Adrenal gland (tissue), 19 donors: ENCODE measurements at places on chromosomes 2 and 18. TPM values are rescaled to one million over a fixed set of nuclear protein-coding genes. Genes with fewer than 3 reads are reported as not detected.

DNA sequence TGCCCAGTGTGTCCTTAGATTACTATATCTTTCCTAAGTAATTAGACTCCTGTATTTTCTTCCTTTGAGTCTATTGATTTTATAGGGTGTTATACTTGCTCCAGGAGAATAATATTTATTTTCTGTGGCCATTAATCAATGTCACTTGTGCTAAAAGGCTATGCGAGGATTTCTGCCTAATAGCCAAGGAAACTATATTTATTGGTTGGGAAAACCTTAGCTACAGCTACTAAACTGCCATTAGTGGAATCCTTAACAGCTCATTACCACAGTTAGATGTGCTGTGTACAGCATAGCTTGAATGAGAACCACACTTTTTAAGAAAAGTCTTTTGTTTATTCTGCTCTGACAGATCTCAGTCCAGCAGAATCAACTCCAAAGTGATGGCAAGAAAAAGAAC, 537.3 kb downstream of the ERBB4 start:
- no peak overlapping the region for H3K27ac ChIP-seq
- DNase-seq, result no peak
- H3K4me3 ChIP-seq, result no peak overlapping the region

- H3K4me3 ChIP-seq, result no peak overlapping the region
- no peaks in the 10 kb centered on the region for H3K27me3 ChIP-seq
- no peak overlapping the region for H3K27ac ChIP-seq
- no peaks in the 10 kb centered on the region for H3K4me1 ChIP-seq
- no peak for DNase-seq
These were observed 9.6 kb upstream of the EXOC6B start for GRCh38 chr2:72835403-72835802.

- H3K27ac ChIP-seq, result no peak overlapping the region
- H3K4me1 ChIP-seq, result no peaks in the 10 kb centered on the region
- H3K4me3 ChIP-seq, result no peak overlapping the region
- no peak for DNase-seq
- H3K36me3 ChIP-seq, result no peaks in the 10 kb centered on the region
These were observed 83.5 kb downstream of the IRS1 start for GRCh38 chr2:226716126-226716525.

DNA sequence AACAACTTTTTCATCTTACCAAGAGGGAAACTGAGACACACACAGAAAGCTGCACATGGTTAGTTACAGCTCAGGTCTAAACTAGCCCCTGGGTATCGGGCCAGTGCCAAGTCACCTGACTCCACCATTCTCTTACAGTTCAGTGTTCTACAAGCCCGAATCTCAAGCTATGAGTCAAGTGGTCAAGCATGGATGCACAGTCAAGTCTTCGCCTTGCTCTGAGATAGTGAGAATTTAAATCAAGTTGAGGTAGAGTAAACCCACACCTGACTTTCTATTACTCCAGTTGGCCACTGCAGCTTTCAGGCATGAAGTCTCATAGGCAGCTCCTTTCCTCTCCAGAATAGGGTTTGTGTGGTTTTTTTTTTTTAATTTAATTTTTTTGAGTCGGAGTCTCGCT, 34.5 kb upstream of the ARL5A start:
- H3K27me3 ChIP-seq, result no peaks in the 10 kb centered on the region
- H3K4me1 ChIP-seq, result no peaks in the 10 kb centered on the region
- no peak overlapping the region for H3K27ac ChIP-seq
- H3K36me3 ChIP-seq, result no peaks in the 10 kb centered on the region
- DNase-seq, result no peak

GRCh38 chr2:160247296-160248035, 47.4 kb upstream of the ITGB6 start:
- no peaks in the 10 kb centered on the region for H3K36me3 ChIP-seq
- H3K27me3 ChIP-seq, result no peaks in the 10 kb centered on the region
- H3K4me3 ChIP-seq, result no peak overlapping the region
- no peak overlapping the region for H3K27ac ChIP-seq

DNA sequence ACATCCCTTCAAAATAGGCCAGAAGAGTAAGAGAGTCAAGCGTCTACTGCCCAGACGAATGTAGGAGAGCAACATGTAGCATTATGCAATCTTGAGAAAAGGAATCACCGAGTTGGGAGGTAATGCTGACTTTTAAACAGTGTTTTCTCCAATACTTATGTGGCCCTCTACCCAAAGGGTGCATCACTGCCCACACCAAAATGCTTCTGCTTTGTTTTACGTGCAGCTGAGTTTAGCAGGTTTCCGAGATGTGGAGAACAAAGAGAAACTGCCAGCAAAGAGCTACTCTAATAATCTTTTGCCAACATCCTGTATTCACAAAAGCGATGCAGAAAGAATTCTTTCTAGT, 63.4 kb upstream of the ZEB2 start:
- no peaks in the 10 kb centered on the region for H3K4me1 ChIP-seq
- no peaks in the 10 kb centered on the region for H3K27me3 ChIP-seq
- H3K27ac ChIP-seq, result no peak overlapping the region
- no peaks in the 10 kb centered on the region for H3K36me3 ChIP-seq

DNA sequence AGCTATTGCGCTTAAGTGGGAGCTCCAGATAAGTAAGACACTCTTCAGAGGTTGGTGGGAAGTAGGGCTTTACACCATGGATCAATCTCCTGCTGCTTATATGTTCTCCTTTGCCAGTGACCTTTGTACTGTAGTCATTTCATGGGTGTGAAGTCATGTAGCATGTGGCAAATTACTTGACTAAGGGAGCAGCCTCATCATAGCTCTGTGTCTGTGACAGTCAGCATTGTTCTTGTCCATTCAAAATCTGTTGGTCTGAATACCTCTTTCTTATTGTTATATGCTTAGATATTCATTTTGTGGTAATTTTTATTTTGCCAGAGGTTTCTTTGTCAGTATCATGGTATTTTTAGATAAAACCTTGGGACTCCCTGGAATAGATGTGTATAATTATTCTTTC, 18.2 kb downstream of the SLC4A1AP start:
- H3K4me1 ChIP-seq, result peaks cover 20% of the 10 kb centered on the region
- H3K27ac ChIP-seq, result peak overlapping the region; percentile 87
- H3K36me3 ChIP-seq, result no peaks in the 10 kb centered on the region

The UGT1A4 gene
- not detected for total RNA-seq

The UPP2 gene
- total RNA-seq, result not detected

The CREB1 gene
- total RNA-seq, result 41.9 TPM

The IL1B gene
- 1.5 TPM for total RNA-seq

The C2orf15 gene
- 0.57 TPM for total RNA-seq

The GLI2 gene
- 4.5 TPM for total RNA-seq
